ENCODE measurements at places on chromosomes 1 and 21.

- DNase-seq = no peak
Measured at GRCh38 chr1:82919837-82920236, 1079.1 kb downstream of the TTLL7 start.

- DNase-seq = peak; percentile 78
Measured at GRCh38 chr1:27658951-27659496, 13.0 kb downstream of the IFI6 start.

DNA sequence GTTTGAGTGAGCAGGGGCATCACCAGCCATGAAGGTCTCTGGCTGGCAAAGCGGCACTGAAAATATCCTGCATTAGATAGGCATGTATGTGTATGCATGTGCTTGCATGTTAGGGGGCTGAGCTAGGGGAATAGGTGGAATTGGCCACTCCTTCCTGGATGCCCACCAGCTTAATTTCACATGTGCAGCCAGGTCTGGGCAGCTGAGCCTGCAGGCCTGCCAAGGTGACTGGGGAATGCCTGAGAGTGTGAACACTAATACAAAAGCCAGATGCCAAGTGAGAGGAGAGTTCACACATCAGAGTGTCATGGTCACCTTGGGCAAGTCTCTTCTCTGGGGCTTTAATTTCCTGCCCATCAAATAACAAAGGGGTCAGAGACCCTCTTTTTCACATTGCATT lies 155.9 kb downstream of the HIVEP3 start:
- DNase-seq = no peak

DNA sequence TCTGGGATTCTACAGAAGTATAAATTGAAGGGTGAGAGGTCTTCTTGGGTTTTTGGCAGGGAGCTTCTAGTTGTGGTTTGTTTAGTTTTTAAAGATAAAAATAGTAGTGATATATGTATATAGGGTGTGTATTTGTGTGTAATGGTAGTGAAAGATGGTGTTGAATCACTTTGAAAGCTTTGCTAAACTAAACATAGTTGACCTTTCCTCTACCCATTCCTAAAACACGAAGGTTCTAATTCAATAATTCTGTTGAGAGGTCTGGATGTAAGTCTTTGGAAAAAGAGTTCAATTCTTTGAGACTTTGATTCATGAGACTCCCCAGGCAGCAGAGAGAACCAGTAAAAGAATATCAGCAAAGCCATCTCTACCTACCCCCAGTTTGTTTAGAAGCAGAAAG lies 247.9 kb upstream of the DUSP10 start:
- peak; percentile 41 for DNase-seq

DNA sequence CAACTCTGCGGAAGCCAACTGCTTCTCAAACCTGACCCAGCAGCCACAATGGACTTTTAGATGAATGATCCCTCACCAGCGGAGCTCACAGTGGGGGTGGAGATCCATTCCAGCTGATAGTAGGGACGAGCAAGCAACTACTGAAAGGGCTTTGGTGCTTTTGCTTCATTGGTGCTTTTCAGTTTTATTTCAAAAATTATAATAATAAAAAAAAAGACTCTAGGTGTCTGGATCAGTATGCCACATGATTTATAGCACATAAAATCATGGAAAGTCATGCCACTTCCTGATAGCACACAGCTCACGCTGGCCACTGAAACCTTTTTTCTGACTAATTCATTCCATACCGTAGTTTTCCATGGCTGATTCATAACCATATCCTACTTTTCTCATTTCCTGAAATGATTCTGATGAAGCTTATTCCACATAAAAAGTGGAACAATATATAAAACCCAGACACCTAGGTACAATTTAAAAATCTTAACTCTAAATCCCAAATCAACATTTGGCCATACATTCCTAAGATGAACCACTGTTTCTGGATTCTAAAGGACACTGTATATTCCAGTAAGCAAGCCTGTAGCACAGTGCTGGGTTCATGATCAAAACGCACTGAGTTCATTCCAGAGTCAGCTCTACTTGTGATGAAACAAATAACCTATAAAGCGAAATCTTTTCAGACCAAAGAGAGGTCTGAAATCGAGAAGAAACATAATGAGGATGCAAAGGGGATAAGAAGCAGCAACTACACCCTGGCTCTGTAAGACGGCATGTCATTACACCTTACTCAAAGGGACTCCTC lies 41.3 kb upstream of the KCNE1 start:
- DNase-seq = peak; percentile 93

DNA sequence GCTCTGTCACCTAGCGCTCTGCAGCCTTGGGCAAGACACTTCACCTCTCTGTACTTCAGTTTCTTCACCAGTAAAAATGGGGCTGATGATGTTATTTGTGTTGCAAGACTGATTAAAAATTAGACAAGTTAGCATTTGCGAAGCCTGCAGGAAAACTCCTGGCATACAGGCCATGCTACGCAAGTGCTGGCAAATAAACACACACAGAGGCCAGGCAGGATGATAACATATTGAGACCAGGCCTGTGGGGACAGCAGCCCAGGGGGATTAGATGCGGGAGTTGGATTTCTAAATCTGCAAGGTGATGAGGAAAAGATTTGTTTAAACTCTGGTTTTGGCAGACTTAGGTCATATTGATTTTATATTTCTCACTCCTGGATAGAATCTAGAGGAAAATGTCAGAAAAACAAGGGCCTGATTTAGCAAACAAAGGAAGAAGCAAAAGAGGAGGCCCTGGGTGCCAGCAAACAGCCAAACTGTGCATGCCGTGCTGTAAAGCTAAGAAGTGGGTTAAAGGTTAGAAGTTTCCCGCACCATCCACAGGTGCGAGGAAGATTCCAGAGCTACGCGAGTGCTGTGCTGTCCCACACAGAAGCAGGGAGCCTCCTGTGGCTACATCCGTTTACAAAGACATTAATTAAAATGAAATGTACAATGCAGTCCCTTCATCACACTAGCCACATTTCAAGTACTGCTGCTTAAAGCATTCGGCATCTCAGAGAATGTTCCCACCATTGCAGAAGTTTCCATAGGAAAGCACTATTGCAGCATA lies 532.2 kb downstream of the NPHP4 start:
- no peak for DNase-seq

DNA sequence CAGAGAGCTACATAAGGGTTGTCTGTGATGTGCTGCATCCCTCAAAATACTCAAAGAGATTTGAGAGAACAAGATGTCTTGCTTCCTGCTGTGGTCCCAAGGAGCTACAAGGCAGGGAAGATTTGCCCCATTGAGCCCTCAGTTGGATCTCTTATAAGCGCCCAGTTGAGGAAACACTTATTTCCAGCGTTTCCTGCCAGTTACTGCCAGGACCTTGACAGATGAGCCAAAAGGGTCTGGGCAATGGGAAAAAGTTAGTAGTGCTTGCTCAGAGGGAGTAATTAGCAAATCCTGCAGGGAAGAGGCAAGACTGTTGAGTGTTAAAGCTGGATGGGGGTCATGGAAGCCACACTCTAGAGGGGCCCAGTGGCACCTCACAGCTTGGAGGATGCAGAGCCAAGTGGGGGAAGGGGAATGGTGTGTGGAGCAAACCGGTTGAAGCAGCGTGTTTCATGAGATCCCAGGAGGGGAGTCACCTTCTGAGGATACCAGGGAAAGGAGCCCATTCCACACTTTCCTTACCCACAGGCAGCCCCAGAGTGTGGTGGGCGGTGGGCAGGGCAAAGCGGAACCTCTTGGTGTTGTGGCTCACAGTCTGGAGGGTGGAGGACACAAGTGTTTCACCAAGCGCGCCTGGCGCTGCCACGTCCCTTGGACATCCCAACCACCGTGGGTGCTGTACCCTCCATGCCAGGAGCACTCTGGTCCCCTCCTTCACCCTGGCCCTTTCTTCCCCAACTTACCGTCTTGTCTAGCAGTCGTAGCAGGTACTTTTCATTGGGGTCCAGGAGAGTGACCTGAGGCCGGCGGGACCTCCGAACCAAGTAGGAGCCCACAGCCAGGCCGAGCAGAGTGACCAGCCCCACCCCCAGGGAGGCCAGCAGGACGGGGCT lies 805 bp downstream of the CYB5R1 start:
- DNase-seq = no peak

DNA sequence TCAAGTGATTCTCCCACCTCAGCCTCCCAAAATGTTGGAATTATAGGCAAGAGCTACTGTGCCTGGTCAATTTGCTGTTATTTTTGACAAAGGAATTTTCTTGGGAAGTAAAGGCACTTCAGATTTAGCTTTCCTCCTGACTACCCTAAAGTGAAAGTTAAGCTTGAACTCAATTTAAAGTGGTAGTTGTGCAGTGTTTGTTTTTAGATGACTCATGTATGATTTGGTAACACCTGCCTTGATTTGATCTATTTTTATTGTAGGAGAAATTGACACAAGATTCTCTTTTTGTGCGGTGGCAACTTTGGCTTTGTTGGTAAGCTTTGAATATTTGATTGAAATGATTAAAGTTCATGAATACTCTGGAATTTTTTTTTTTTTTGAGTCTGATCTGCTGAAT lies 5.0 kb downstream of the RABGGTB start:
- no peak for DNase-seq

- DNase-seq = peak; percentile 43
Measured at GRCh38 chr21:22791986-22792560, 1793.9 kb downstream of the NCAM2 start.

DNA sequence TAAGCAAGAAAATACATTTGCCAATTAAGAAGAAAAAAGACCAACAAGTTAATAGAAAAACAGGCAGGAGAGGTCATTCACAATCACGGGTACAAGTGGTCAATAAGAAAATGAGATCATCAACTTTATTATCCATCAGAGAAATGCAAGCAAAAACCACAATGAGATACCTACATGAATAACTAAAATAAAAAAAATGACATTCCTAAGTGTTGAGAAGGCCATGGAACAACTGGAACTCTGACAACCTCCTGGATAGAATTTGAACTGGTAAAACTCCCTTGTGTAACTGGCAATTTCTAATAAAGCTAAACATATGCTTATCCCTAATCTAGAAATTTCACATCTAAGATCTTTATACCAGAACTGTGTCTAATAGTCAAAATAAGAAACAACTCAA lies 135.4 kb upstream of the BACE2 start:
- DNase-seq = peak; percentile 77

DNA sequence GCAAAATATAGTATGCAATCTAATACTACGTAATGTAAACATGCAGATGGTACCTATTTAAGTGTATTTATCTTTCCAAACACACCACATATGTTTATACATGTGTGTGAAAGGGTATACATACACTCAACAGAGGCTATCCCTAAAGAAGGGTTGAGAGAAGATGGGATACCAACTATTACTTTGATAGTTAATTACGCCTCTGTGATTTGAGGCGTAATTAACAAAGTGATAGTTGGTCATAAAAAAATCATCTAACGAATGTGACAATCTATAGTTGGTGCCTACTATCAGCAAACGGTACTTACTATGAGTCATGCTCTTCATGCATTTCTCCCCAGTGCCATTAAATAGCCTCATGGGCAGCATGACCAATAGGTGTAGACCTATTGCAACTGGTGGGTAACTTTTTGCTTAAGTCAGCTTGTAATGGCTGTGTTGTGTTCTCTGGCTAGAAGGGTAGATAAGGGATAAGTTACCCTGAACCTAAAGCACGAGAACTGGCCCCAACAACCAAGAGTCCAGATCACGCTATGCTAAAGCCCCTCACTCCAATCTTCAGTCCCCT lies 15.3 kb downstream of the RCAN1 start:
- no peak for DNase-seq

- DNase-seq = no peak
Measured at GRCh38 chr1:201906336-201906735, 17.6 kb downstream of the SHISA4 start.

DNA sequence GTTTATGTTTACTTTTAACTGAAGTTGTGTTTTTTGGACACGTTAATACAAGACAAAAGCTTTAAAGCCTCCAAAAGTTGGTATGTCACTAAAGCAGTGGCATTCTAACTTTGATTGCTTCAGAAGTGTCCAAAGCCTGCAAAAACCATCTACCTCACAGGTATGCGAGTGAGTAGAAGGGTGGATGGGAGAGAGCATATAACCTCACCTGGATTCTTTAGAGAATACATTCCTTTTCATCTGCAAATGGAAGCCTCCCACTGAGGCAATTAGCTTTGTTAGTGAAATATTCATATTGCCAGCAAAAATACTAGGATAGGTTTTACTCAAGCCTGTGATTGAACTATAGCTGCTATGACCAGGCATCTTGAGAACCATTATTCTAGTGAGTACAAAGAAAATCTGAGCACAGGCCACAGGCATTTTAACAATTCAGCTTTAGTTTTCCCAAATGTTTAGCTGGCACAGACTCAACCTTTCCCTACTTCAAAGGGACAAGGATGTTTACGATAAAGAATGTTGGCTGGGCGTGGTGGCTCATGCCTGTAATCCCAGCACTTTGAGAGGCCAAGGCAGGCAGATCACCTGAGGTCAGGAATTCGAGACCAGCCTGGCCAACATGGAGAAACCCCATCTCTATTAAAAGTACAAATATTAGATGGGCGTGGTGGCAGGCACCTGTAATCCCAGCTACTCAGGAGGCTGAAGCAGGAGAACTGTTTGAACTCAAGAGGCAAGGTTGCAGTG lies 39.7 kb downstream of the MAP3K21 start:
- peak; percentile 66 for DNase-seq

- no peak for DNase-seq
Measured at GRCh38 chr1:90459570-90459969, 257.5 kb downstream of the BARHL2 start.

- DNase-seq = no peak
Measured at GRCh38 chr1:73066866-73067265, 784.5 kb upstream of the NEGR1 start.

DNA sequence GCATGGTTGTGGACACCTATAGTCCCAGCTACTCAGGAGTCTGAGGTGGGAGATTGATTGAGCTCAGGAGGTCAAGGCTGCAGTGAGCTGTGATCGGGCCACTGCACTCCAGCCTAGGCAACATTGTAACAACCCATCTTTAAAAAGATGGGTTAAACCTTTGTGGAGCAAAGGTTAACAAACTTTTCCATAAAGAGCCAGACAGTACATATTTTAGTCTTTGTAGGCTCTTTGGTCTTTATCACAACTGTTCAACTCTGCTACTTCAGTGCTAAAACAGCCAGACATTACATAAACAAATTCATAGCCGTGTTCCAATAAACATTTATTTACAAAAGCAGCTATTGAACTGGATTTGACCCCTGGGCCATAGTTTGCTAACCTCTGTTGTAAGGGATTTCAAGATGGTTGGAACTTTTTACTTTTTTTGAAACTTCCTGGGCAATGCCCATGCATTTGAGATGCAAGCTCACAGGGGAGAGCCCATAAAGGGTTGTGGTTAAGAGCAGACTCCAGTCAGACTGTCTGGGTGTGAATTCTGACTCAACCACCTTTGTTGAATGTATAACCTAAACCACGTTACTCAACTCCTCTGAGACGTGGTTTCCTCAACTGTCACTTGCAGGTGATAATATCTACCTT lies 10.8 kb downstream of the INAVA start:
- DNase-seq = peak; percentile 31
